ENCODE measurements at places on chromosomes 4 and X.

DNA sequence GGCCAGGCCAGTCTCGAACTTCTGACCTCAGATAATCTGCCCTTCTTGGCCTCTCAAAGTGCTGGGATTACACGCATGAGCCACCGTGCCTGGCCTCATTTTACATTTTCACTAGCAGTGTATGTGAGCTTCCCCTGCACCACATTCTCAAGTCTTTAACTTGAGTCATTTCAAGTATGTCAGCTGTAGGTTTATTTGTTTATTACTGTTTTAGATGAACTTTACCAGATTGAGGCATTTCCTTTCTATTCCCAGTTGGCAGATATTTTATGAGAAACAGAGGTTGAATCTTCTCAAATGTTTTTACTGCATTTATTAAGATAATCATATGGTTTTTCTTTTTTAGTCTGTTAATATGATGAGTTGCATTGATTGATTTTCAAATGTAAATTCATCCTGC is 114.6 kb upstream of the SH3RF1 start:
- DNase-seq = no peak

GRCh38 chrX:39162322-39162735 is 361.1 kb downstream of the MID1IP1 start:
- peak; percentile 1 for DNase-seq

DNA sequence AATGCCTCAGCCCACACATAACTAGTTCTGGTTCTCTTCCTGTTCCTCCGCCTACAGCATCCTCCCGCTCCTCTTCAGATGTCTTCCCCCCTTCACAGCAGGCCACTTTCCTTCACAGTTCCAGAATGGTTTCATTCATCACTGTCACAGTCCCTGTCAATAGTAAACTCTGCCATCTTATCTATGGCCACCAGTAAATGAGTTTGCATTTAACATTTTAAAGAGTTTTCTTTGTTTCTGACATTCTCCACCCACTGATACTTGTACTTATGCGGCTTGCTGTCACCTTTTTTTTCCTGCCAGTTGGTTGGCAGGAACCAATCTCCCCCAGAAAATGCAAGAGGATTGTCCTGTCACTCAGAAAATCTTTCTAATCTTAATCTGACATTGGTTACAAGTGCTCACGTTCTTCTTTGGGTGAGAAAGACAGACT is 114.1 kb downstream of the GLUD2 start:
- DNase-seq = no peak

DNA sequence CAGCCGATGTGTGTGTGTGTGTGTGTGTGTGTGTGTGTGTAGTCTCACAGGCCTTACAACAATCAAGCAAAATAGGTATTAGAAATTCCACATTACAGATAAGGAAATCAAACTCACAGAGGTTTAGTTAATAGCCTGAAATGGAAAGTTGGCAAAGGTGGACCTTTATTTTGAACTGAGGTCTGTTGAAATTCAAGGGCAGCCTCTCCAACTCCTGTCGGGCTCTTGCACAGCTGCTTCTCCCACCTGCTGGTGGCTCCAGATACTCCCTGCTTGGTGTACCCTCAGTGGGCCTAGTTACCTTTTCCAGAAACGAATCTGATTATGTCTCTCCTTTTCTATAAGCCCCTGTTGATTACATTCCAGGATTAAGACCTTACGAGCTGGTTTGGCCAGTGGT is 195.9 kb downstream of the MGST2 start:
- no peak for DNase-seq

DNA sequence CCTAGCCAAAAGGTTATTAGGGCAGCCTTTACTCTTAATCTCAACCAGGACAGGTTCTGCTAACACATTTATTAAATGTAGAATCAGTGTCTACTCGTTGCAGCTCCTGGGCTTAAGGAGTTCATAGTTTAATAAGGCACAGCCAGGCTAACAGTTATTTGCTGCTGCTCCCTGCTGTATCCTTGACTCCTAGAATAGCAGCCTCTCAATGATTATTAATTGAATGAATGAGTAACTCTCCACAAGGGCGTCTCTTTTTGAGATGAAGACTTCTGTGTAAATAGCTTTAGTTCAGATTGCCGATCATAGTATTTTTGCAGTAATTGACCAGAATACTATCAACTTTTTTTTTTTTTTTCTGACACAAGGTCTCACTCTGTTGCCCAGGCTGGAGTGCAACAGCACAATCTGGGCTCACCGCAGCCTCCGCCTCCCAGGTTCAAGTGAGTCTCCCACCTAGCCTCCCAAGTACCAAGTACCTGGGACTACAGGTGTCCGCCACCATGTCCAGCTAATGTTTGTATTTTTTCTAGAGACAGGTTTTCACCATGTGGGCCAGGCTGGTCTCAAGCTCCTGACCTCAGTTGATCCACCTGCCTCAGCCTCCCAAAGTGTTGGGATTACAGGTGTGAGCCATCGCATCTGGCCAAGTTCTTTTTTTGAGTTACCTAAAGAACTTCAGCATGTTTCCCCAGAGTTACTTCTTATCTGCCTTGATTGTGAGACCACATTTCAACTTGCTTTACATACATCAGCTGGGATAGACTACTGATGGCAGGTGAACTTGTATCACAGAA is 2.9 kb downstream of the UGDH start:
- DNase-seq = no peak

- DNase-seq = no peak
Observed at GRCh38 chr4:176784816-176785215, 7.9 kb downstream of the VEGFC start.

DNA sequence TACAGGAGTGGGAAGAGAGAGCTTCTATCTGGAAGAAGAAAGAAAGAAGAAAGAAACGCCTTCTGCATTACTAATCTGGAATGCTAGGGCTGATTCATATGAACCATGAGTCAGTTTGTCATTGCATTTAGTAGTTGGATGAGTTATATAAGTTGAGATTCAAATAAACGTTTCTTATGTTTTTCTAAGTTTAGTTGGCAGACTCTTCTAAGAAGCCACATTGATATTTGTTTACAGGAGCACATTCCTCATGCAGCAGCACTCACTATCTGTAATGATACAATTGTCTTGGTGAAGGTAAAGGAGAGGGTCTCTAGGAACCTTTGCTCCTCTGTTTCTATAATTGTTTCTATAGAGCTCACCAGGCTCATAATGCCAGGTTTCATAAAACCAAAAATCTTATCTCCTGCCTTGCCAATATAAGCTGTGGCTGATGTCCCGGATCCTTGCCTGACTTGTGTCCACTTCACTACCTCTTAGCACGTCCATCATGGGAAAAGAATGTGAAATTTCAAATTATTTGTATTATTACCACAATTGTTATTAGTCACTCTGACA is 39.5 kb downstream of the HOPX start:
- DNase-seq = no peak

GRCh38 chr4:11529625-11530201 is 101.0 kb upstream of the HS3ST1 start:
- DNase-seq = no peak

DNA sequence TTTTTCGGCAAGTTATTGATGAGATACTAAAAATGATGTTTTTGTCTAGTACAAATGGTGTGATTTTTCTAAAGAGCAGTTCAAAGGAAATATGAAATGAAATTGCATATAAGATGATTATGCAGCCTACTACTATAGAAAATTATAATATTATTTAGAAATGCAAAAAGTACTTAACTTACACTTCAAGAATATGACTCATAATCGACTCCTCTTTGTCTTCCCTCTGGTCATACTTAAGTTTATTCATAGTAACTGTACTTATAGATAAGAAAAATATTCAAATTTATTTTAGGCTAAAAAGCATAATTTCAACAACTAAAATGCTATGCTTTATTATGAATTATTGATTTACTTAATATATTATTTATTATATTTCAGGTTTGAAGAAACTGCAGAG is 33.2 kb downstream of the CEP44 start:
- DNase-seq = no peak
